ENCODE measurements at places on chromosomes 7 and 10.

DNA sequence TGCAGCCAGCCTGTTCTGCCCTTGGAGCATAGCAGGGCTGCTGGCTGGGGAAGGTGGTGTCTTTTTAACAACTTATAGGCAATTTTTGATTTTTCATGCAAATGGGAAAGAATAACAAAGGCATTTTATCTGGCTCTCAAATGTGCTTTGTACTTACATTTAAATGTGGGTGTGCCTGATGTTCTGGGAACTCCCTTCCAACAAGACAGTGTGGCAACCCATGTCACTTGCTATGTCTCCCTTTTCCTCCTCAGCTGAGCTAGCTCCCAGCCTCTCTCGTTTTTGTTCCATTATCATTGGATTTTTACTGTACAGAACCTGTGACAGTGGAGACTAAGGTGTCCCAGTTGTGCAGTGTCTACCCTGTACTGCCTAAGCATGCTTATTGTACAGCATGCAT lies 93.5 kb upstream of the PDCD4 start:
- no peak for DNase-seq

DNA sequence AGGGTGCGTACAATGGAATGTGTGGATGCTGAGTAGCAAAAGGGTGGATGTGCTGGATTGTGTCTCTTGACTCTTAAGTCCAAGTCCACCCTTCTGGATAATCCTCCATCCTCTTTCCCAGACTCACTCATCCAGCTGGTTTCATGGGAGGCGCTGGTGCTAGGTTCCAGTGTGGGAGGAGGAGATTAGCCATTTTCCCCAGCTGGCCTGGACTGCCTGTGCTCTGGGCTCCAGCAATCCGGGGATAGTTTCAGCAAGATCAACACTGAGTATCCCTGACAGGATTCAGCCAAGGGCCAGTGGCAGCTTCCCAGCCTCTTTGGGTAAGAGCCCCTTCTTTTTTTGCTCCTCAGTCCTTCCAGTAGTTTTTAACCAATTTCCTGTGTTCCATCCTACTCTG lies 21.6 kb upstream of the TRIL start:
- DNase-seq: no peak

- no peak for DNase-seq
Observed at GRCh38 chr10:97570146-97570788, 2.3 kb upstream of the ANKRD2 start.

DNA sequence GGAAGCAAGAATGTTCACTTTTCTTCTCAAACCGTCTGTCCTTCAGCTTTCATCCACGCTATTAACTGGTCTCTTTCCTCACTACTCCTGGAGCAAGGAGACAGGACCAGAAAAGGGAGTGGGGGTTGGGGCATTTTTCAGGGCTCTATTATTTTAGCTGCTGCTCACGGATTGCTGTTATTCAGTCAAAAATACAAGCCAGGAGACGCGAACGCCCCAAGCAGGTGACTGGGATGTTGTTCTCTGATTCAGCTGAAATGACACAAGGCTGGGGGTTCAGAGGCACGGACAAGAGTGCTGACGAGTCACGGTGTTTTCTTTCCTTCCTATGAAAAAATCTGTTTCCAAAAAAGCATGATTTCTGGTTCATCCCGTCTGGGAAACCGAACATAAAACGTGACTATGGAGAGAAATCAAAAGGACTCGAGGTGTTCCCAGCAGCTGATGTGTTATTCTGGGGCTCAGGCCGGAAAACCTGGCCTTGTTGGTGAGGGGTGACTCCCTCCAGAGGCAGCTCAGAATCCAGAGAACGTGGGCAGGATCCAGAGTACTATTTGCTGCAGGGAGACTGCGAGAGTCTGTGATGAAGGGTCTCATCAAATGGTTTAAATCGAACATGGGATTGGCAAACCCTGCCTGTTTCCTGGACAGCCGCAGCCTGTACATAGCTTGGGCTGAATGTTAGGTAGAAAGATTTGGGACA lies 3.5 kb upstream of the INHBA start:
- no peak for DNase-seq

GRCh38 chr7:95501261-95501832 lies 15.6 kb downstream of the ASB4 start:
- DNase-seq: no peak

DNA sequence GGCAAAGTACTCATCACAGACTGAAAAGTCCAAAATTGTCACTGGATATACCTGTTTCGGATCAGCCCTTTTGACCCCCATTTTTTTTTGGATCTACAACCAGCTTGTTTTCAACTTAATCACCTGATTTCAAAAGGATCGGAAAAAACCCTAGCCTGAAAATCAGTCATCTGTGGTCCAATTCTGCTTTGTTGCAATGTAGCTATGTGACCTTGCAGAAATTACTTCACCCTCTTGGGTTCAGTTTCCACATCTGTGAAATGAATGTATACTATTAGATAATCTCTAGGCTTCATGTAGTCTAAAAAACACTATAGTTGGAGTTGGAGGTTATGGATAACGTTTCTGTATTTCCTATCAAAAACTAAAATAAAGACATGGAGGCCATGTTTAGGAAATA lies 37.1 kb downstream of the STEAP4 start:
- DNase-seq: no peak

DNA sequence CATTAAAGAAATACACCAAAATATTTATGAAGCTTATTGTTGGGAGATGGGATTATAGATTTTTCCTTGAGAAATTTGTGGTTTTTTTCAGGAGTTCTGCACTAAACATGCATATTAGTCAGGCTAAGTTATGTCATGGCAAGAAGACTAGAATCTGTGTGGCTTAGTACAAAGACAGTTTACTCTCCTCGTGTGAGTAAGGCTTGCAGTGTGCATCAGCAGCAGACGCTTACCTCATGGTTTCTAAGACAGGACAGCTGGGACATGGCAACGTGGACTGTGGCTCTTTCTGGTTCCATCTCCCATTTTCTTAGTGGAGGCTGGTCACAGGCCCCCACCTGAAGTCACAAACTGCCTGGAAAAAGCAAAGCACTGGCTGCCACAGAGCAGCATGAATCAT lies 429.6 kb upstream of the VSTM2A start:
- no peak for DNase-seq

DNA sequence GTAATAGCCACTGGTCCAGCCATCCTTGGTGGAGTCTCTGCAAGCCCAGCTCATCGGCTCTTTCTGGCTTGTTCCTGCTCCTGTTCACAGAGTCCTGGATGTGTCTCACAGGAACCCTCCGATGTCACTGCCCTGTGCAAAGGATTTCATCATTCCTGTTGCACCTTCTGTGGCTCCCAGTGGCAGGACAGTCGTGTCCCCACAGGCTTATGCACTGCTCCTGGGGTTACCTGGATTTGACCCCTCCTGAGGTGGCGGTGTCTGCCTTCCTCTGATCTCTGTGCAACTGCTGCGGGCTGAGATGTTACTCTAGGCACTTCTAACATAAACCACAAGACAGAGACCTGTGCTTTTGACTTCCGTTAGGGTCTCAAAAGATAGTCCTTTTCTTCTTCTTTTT lies 30.6 kb downstream of the APBB1IP start:
- no peak for DNase-seq

GRCh38 chr10:9781666-9782065 lies 1236.0 kb upstream of the CELF2 start:
- no peak for DNase-seq

DNA sequence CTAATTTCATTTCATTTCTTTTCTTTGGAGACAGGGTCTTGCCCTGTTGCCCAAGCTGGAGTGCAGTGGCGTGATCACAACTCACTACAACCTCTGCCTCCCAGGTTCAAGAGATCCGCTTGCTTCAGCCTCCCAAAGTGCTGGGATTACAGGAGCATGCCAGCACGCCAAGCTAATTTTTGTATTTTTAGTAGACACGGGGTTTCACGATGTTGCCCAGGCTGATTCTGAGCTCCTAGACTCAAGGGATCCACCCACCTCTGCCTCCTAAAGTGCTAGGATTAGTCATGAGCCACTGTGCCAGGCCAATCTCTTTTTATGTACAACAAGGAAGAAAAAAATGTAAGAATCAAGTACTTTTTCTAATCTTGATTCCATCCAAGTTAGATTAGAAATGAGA lies 10.7 kb upstream of the KMT2E start:
- no peak for DNase-seq

DNA sequence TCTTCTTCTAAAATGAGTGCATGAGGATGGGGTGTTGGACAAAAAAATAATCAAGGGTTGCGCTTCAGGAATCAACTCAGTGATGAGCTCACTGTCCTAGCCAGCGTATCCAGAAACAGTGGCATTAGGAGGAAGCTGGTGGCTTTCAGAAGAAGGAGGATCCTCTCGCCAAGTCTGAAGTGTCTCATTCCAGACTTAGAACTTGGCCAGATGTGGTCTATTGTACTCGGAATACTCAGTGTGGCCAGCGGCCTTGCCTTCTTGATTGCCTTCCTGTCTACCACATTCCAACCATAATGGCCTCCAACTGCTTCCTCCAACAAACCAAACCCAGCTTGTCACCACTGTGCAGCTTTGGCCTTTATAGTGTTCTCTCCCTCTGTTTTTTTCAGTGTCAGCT lies 732.4 kb downstream of the KCNMA1 start:
- DNase-seq: no peak

- DNase-seq: no peak
Observed at GRCh38 chr7:105205592-105206237, 183.0 kb downstream of the SRPK2 start.

DNA sequence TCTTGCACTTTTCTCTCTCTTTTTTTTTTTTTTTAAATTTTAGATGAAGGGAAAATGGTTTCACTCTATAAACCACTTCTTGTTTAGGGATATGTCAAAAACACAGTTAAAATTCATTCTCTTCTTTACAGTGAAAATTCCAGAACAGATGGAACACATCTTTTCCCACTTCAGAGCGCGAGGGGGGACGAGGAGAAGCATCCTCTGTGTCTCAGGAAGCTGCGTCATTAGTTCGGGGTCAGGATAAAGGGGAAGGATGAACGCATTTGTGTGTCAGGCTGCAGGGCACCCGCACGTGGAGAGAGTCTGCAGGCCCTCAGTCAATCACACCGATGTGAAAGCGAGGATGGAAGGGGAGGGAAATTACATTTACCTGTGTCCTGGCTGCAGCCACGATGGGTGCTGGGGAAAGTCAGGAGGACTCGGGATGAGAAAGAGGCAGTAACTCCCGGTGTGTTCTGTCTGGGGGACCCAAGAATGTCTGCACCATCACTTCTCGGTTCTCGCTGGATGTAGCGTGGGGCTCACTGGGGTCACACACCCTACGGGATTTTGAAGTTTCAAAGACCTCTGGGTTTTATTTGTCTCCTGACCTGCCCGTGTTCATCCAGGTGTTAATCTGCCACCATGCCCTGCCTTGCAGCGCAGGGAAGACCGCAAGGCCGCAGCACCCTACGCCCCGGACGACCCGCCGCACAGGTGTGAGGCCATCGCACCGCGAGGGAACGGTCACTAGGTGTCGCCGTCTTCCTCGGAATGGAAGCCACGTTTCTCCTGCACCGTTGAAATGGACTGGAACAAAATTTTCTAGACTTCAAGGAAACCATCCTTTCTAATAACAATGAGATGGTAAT lies 66.7 kb upstream of the PITRM1 start:
- DNase-seq: peak; percentile 48

DNA sequence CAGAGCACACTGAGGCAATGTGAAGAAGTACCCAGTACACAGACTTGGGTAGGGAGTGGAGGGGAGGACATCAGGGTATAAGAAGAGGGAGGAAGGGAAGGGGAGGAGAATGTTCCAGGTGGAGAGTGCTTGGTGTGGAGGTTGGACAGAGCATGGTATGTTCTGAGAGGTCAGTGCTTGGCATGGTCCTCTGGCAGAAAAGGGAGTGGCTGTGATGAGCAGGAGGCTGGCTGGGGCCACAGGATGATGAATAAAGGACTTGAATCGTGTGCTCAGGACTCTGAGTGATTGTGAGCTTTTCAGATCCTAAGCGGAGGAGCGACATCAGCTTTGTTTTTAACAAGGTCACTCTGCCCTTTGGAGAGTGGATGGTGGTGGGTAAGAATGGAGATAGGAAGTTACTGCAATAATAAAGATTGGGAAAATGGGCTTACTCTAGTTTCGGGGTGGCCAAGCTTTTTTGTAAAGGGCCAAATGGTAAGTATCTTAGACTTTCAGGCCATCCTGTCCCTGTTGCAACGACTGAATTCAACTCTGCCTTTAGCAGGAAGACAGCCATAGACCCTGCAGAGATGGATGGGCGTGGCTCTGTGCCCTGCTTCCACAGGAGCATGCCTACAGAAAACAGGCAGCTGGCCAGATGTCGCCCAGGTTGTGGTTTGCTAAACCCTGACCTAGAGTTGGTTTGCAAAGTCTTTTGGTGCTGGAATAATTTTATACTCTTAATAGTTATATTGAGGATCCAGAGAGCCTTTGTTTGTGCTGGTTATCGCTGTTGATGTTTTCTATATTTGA lies 8.4 kb downstream of the PPP2R2D start:
- no peak for DNase-seq

- no peak for DNase-seq
Observed at GRCh38 chr7:519484-520390, at the start of gene PDGFA. TSS of gene PDGFA (minus strand) at chr7:519846. CDS start at chr7:519001, 845 bp downstream.

GRCh38 chr7:68009716-68010115 lies 1013.1 kb downstream of the TYW1 start:
- no peak for DNase-seq

- DNase-seq: no peak
Observed at GRCh38 chr10:54880996-54881395, 80.0 kb upstream of the PCDH15 start.

GRCh38 chr10:60707841-60708240 lies 70.4 kb upstream of the CDK1 start:
- no peak for DNase-seq

DNA sequence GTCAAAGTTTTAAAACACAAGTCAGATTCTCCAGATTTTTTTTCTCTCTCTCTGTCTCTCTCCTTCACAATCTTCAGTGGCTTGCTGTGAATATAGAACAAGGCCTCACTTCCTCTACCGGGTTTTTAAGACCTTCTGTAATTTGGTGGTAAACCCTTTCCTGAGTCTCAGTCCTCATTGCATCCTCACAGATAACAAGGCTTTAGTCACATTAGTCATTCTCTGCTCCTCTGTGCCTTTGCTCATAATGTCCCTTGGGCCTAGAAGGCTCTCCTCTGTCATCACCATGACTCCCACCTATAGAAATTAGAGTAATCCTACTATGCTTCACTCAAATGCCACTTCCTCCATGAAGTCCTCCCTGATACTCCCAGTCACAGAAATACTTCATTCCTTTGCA lies 172.7 kb upstream of the HPS1 start:
- no peak for DNase-seq

DNA sequence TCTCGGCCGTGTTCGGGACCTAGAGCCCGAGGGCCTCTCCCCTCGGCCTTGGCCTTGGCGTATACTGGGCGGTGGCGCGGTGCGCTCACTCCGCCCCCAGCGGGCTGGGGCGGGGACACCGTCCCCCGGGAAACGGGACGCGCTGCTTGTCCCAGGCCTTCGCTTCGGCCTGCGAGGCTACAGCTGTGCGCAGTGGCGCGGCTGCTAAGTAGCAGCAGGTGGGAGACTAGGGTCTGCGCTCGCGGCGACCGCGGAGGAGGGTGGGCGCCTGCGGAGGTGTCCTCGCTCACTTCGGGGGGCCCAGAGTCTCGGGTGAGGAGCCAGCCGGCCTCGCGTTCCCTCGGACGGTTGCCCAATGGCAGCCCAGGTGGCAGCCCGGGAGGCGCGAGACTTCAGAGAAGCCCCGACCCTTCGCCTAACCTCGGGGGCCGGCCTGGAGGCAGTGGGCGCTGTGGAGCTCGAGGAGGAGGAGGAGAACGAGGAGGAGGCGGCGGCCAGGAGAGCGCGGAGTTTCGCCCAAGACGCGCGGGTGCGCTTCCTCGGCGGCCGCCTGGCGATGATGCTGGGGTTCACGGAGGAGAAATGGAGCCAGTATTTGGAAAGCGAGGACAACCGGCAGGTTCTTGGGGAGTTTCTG lies at the start of gene DNAH11:
Gene DNAH11, plus strand, starts transcription at position 149 of the 637 bp plus-strand sequence. Its CDS starts 207 bp downstream, at position 356.
- DNase-seq: no peak
